ENCODE measurements at places on chromosomes 3 and 15.

DNA sequence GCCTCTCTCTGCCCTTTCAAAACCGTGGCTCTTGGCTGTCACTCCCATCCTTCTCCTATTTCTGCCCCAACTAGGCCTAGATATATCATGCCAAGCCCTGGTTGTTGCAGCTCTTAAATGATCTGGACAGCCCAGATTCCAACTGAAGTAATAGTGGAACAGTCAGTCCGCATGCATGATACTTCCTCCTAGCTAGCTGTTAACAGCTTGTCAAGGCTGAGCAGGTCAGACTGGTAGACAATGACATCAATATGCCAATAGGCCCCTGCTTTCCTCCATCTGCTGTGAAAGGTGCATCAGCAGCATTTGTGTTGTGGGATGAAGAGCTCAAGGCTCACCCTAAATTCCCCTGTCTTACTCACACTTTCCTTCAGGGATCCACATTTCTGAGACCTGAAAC is 527.7 kb upstream of the TGFBR2 start:
- no peak for DNase-seq

- no peak for DNase-seq
These were observed 173.2 kb downstream of the APBA2 start for GRCh38 chr15:29058903-29059539.

DNA sequence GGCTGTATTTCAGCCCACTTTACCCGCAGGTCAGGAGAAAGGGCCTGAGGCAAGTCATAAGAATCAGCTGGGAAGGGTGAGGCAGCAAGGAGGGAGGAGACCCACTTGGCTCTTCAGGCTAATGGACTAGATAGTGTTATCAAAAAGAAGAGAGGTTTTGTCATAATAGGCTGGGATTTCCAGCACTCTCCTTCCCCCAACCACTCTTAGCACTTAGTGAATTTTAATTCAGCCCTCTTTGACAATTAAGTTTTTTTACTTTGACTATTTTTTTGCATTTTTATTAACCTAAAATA is 771 bp downstream of the MPI start:
- DNase-seq: no peak

GRCh38 chr3:194598771-194599557 is 34.3 kb downstream of the TMEM44 start:
- no peak for DNase-seq

DNA sequence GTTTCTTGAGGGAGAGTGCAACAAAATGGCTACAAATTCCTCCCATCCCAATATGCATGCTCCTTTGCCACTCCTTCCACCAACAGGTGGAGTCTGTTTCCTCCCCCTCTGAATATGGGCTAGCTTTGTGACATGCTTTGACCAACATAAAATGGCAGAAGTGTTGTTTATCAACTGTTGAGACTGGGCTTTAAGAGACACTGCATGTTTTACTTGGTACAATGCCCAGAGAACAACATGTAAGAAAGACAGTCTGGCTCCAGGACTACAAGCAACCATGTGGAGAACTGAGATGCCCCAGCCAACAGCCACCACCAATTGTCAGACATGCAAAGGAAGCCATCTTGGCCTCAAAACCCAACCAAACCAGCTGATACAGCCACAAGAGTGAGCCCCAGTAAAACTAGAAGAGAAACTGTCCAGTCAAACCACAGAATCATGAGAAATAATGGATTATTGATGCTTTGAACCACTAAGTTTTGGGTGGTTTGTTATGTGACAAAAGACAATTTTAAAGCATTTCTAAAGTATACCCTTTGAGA is 40.5 kb downstream of the NUDT16 start:
- no peak for DNase-seq

DNA sequence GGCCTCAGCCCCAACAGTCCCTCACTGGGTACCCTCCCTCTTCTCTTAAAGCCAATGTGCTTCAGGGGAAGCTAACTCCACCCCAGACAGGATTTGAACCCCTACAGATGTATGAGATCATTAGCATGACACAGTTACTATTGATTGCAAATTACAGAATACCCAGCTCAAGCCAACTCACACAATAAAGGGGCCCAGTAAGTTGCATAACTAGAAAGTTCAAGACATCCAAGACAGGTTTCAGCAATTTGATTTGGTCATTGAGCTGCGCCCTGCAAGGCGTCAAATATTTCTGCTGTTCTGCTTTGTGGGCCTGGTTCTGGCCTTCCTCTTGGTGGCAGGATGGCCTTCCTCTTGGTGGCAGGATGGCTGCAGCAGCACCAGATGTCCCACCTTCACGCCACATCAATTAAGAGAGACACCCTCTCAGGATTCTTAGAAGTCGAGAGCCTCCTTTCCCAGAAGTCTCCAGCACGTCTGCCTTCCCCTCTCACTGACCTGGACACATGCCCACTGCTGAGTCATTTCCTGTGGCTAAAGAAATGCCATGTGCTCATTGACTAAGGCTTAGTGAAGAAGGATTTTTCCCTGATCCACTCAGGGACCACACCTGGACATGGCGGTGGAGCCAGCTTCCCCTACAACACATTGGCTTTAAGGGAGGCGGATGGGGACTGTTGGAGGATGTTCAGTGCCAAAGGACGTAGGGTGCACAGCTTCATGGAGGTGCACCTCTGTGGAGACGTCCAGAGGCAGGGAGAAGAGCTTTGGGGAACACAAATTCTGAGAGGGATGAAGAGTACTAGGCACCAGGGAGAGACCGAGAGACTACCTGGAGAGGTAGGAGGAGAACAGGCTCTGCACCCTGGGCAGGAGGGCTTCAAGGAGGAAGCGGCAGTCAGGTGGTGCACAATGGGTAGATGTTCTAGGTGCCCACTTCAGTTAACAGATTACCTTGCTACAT is 49.1 kb downstream of the DNASE1L3 start:
- DNase-seq: no peak

GRCh38 chr3:30702828-30703397 is 96.5 kb downstream of the TGFBR2 start:
- no peak for DNase-seq

DNA sequence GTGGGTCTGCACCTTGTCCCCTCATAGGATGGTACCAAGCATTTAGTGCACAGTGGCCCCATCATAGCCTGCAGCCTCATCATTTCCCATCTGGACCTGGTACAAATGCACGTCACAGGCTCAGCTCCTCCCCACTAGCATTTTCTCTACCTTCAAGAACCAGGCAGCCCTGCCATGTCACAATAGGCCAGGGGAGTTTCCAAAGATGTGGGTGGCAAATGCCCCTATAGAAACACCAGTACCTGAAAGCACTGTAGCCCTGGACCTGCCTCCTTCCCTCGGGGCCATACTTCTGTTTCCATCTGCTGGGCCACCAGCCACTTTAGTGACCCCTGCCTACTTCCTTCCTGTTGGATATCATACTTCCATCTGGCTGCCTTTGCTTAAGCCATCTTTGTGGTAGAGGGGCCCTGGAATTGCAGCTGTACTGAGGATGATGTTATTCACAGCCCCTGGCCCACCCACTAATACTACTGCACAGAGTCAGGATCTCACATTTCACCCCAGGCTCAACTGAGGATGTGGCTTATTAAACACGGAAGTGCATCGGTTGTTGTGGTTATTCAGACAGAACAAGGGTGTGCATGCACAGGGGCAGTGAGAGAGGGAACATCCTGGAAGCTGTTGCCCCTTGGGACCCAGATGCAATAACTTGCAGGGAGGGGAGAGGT is 3.8 kb downstream of the TCTA start:
- no peak for DNase-seq

- peak; percentile 91 for DNase-seq
These were observed 111.0 kb upstream of the KLF13 start for GRCh38 chr15:31215490-31216214.

DNA sequence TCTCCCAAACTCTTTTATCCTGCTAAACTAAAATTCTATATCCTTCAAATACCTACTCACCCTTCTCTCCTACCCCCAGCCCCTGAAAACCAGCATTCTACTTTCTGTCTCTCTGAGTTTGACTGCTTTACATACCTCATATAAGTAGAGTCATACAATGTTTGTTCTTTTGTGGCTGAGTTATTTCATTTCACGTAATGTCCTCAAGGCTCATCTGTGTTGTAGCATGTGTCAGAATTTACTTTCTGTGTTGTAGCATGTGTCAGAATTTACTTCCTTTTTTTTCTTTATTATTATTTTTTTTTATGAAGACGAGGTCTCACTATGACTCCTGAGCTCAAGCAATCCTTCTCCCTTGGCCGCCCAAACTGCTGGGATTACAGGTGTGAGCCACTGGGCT is 20.1 kb downstream of the IFT122 start:
- no peak for DNase-seq

DNA sequence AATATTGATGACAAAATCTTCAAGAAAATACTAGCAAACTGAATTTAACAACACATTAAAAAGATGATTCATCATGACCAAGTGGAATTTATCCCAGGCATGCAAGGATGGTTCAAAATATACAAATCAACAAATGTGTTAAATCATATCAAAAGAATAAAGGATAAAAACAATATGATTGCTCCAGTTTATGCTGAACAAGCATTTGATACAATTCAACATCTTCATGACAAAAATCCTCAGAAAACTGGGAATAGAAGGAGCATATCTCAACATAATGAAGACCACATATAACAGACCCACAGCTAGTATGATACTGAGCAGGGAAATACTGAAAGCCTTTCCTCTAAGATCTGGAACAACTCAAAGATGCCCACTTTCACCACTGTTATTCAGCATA is 352.3 kb downstream of the PYDC2 start:
- no peak for DNase-seq

DNA sequence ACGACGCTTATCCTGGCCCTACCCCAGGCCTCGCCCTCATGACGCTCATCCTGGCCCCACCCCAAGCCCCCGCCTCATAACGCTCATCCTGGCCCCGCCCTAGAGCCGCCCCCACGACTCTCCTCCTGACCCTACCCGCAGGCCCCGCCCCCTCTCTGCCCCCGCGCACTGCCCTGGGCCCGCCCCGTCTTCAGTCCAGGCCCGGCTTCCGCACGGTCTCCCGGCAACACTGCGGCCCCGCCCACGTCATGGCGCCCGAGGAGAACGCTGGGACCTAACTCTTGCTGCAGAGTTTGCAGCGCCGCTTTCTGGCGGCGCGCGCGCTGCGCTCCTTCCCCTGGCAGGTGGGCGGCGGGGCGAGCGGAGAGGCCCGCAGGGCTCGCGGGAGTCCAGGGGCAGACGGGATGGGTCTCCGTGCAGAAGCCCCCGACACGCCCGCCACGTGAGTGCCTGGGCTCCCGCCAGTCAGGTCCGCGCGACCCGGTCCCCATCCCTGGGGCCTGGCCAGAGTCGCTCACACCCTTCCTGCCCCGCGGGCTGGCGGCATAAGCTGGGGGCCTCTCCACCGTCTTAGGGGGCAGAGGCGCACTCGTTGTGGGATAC is 52.5 kb upstream of the ROPN1B start:
- DNase-seq: no peak

DNA sequence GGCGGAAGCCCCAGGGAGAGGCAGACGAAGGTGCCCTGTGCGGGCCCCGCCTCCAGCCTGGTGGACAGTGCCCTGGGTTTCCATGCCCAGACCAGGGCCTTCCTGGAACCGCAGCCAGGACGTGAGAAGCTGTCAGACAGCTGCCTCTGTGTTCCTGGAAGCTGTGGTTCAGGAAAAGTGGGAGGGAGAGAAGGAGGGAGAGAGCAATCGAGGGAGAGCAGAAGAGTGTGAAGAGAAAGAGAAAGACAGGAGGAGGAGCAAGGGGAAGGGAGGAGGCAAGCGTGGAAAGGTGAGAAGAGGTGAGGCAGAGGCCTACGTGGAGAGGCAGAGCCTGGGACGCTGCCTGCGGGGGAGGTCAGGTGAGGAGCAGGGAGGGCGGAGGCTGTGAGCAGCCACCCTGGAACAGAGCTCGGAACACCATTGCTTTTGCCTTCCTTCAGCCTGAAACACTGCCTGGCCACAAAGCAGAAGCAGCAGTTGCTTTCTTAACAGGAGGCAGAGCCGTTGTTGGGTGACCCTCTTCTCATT is 18.6 kb downstream of the ZDHHC19 start:
- DNase-seq: no peak

DNA sequence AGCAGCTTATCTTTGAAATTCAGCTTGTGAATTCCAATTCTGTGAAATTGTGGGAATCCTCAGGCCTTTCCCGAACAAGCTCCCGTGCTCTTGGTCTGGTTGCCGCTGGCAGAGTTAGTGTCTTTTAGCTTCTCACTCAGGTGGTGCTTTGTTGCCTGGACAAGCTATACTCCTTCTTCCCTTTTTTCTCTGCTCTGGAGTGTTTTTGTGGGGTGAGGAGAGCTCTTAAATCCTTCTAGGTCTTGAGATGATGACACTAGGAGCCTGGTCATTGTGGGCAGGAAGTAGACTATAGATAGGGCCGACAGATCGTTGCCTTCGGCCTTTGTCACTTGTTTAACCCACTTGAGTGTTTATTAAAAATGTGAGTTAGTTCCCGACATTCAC is 93.8 kb downstream of the SLCO3A1 start:
- DNase-seq: no peak

DNA sequence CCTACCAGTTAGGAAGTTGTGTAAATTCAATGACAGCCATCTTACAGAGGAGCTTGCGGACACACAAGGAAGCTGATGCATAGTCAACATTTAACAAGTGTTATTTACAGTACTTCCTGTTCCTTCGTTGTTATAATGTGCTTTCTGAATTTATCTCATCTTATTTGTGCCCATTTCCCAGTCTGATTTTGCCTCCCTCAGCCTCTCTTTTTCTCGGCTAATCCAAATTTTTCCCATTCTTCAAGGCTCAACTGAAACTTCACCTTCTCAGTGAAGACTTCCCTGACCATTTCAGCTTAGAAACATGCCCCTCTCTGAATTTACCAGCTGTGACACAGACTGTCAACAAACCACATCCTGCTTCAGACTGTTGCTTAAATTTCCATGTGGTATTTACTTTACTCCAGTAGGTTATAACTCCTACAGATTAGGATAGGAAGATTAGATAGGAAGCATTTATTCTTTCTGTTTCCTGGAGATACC is 55.7 kb upstream of the CP start:
- no peak for DNase-seq
